Tibial nerve (tissue), 4 donors: ENCODE measurements at places on chromosomes 16 and 17.
A peak's percentile ranks its signal among the peaks of the same experiment; 100 is the strongest.

- DNase-seq = no peak
Measured at GRCh38 chr16:54526916-54527315, 240.3 kb upstream of the IRX3 start.

DNA sequence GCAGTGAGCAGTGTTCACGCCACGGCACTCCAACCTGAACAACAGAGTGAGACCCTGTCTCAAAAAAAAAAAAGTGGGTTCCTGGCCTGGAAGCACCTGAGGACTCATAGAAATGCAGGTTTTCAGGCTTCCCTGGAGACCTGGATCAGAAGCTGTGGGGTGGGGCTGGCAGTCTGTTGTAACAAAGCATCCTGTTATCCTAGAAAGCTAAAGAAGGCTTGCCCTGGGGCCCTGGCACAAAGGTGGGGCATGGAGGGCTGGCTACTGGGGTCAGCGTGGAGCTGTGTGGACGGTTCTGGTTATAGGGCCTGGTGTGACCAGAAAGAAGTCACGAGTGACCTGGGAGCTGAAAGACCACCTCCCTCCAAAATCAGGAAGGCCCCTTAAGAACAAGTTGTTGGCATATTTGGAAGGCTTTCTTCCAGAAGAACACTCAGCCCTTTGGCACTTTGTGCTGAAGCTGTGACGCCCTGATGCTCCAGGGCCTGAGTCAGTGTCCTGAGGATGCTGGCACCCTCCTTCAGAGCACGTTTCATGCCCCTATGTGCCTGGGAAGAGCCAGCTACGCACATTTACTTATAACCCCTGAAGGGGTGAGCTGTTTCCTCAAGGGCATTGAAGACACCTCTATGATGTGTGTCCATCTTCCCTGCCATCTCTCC lies 6.2 kb downstream of the CRISPLD2 start:
- no peak for DNase-seq

GRCh38 chr16:21608639-21609328 lies 9.4 kb downstream of the METTL9 start:
- DNase-seq = no peak

DNA sequence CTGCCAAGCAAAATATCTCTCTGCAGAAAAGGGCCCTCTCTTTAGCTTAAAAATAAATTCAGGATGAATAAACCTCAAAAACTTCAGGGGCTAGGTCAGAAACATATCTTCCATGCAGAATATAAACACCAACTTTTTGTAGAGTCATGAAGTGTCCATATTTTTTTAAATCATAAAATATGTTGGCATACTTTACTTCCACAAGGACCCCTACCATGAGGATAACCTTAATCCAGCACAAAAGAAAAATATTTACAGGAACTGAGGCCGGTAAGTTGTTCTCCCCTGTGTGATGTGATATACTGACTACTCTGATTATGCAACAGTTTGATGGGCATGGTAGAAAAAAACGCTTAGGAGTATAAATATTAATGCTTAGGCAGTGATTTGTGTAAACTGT lies 264.8 kb upstream of the CDH11 start:
- DNase-seq = no peak

GRCh38 chr16:70796301-70796700 lies 4.7 kb downstream of the VAC14 start:
- DNase-seq = no peak

DNA sequence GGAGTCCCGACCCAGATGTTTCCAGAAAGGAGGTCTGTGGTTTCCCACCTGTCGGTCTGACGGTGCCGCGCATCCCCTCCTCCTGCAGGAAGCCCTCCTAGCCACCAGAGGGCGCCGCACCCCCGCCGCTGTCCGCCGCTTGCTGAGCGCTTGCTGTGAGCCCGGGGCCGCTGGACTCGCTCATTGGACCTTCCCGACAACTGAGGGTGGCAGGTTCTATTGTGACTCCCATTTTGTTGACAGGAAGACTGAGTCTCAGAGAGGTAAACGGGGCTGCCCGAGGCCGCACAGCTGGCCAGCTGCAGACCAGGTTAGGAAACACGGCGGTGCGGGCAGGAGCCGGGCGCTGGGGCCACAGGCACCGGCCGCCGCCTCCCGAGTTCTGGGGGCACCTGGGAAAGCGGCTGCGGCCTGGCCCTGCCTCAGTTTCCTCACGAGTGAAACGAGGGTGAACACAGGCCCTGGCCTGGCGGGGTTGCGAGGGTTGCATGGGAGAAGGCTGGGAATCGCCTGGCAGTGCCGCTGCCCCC lies 191.1 kb upstream of the CIBAR2 start:
- no peak for DNase-seq

- peak; percentile 82 for DNase-seq
Measured at GRCh38 chr17:3048727-3049471, 14.5 kb downstream of the OR1D5 start.

DNA sequence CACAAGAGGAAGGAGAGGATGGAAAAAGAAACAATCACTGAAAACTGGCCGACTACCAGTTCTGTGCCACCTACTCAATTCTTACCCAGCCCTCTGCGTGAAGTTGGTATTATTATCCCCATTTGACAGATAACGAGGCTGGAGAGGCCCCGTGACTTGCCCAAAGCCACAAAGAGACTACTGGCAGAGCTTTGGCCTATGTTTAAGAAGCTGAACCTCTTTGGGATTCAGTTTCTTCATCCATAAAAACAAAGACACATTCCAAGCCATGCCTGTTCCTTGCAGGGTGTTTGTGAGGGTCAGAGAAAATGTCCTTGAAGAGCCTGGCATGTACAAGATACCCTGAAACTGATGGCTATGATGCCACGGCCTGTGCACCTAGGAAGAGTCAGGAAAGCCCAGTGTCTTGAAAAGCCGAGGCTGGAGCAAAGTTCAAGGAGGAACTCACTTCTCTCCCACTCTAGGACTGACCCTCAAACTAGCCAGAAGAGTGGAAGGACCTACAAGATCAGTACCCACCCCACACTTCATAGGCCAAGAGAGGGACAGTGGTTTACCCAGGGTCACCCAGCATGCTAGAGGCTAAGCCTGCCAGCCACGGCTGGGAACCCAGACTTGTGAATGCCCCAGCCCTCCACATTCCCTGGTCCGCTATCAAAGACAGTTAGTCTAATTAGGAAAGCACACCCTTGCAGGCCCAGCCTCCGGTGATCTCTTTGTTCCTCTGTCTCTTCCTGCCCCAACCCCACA lies 1.6 kb upstream of the ACSF2 start:
- no peak for DNase-seq

- DNase-seq = no peak
Measured at GRCh38 chr17:58391302-58391984, 25.9 kb downstream of the RNF43 start.
